Activated T-helper 2 cell treated with anti-CD3 and anti-CD28 coated beads, Interferon-gamma antibody, Interleukin-2, Interleukin-4, amounts not matched to agents 10 μg/mL and 5 μg/mL and 100 μg/mL, durations not matched to agents 14 hours and 24 hours and 36 hours (primary cell): ENCODE measurements at places on chromosomes 6 and 20.

- DNase-seq: peak; percentile 71
Measured at GRCh38 chr6:31834367-31835250, 7.1 kb downstream of the HSPA1B start.

- peak; percentile 10 for DNase-seq
Measured at GRCh38 chr20:36093025-36093803, 61.3 kb upstream of the EPB41L1 start.

- DNase-seq: no peak
Measured at GRCh38 chr6:166173281-166173951, 5.8 kb upstream of the TBXT start.

DNA sequence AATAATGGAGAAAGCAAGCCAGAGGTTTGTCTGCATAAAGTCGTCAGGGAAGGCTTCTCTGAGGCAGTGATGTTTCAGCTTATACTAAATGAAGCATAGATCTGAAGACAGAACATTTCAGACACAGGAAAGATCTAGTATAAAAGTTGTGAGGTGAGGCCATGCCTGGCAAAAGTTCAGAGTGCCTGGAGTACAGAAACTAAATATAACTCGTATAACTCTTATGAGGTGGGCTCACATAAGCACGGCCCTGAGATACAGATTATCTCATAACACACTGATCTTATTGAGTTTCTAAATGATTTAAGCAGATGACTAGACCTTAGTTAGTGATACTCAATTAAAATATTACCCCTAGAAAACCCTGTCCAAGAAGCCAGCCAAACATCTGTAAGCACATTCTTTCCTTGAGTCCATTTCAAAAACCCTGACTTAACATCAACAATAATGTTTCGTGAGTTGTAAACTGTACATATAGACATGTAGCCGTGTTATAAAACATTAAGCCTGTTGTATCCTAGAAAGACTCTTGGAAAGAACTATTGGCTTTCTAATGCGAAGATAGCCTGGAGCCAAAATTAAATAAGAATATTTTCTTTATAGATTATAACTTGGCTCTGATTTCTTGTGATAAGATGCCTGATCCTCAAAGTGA lies 667.6 kb downstream of the TENT5A start:
- no peak for DNase-seq

GRCh38 chr6:33987531-33988021 lies 158.3 kb downstream of the GRM4 start:
- DNase-seq: no peak

- no peak for DNase-seq
Measured at GRCh38 chr20:37921341-37921929, 18.5 kb downstream of the VSTM2L start.

DNA sequence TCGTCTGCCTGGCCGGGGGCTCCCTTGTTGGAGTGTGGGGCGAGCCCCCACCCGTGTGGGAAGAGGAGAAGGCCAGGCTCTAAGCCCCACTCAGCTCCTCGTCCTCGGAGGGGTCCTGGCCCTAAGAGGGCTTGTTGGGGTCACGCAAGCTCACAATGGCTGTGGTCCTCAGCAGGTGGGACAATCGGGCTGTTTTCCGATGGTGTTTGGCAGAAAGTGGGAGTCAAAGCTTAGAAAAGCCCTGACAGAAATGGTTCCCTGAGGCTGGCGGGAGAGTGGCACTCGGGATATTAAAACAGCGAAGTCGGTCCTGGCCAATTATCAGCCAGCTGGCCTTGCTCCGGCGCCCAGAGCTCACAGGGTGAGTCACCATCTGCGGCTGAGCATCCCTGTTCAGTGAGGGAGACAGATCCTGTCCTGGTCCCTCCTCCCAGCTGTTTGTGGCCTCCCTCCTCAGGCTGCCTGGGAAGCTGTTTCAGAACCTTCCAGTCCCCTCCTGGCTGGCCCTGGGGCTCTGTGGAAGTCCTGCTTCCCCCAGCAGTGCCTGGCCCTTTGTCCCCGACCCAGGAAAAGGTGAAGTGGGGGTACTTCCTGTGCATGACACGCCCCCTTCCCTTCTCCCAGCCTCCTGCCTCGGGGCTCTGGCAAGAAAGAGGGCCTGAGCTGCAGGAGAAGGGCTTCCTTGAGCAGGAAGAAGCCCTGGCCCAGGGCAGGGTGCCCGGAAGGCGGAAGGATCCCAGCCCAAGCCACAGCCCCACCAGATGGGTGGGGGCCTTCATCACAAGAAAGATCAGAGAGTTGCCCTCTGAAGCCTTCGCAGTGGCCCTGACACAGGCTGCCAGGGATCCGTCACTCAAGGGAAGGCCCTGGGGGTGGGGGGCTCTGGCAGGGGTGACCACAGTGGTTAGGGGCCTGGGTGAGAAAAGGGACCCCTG lies 53.6 kb upstream of the BHLHE23 start:
- no peak for DNase-seq
